ENCODE measurements at places on chromosomes 16 and 17.

GRCh38 chr17:58902322-58902721, 146.7 kb downstream of the PPM1E start:
- DNase-seq, result no peak

- peak; percentile 62 for DNase-seq
Observed at GRCh38 chr17:73359987-73360410, 48.2 kb upstream of the CDC42EP4 start.

GRCh38 chr17:6027342-6028024, 42.7 kb upstream of the WSCD1 start:
- no peak for DNase-seq

DNA sequence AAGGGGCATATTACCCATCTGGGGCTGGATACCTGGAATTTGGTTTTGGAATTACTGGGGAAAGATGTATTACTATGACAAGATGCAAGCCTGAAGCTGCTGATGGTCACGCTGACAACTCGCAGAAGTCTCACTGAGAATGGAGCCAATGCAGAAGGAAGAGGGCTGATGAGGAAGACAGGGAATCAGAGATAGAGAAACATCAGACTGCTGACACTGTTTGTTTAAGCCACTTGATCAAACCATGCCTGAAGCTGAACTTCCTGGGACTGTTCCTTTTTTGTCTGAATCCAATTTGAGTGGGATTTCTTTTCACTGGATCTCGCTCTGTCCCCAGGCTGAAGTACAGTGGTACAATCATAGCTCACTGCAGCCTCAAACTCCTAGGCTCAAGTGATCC, 133.9 kb downstream of the GAS7 start:
- no peak for DNase-seq

DNA sequence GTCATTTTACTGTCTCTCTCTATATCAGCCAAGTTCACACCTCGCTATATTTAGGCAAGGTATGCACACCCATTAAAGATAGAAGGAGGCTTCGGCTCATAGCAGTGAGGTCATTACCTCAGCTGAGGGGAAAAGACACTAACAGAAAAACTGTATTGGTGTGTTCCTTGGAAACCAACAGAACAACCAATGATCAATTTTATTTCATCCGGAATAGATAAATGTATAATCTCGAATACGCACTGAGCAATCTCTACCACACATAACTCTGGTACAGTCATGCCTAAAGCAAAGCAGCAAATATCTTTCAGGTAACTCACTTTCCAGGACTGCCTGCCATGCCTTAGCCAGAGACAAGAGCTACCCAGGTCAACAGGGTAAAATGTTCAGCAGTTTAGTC, 109.9 kb upstream of the CORO6 start:
- DNase-seq, result no peak

- no peak for DNase-seq
Observed at GRCh38 chr17:19278729-19279128, 41.6 kb downstream of the EPN2 start.

GRCh38 chr17:21278450-21279197, 5.9 kb upstream of the MAP2K3 start:
- no peak for DNase-seq

GRCh38 chr17:40266882-40267281, 20.8 kb upstream of the CDC6 start:
- DNase-seq, result no peak

DNA sequence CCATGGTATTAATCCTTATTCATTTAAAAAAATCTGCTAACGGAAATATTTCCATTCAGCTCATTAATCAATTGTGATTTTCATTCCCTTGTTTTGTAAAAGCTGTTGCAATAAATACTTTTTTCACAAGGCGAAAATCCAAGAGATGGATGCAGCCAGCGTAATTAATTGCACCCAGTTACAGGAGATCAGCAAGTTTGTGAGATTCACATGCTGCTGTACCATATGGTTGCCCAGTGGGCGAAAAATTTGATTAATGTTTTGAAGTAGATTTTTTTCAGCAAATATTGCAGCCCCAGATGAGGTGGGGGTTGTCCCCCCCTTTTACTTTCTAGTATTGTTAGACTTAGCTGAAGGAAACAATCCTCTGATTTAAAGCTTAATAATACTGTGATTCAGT, 186.6 kb downstream of the WWOX start:
- DNase-seq, result no peak

GRCh38 chr17:29190039-29190438, 9.8 kb upstream of the MYO18A start:
- no peak for DNase-seq

GRCh38 chr16:87540072-87540896, 47.5 kb upstream of the ZCCHC14 start:
- DNase-seq, result no peak

GRCh38 chr17:72409405-72410002, 288.7 kb downstream of the SOX9 start:
- no peak for DNase-seq

- no peak for DNase-seq
Observed at GRCh38 chr16:3046641-3047386, 453 bp downstream of the MMP25 start.

DNA sequence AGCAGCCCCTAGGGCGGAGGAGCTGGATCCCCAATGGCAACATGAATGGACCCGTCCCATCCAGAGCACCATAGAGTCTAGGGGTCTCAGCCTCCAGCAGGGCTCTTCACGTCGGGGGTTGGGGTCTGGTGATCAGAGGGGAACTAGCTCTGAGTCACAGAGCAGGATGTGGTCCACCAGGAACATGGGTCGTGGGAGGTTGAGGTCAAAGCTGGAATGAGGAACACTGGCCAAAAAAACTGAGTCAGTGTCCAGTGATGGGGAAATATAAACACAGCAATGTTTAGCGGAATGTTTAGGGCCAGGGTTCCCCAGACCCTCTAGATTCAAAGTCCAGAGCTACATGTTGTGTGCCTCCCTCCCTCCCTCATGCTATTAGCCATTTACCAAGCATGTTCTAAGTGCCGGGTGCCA, 79.1 kb upstream of the C16orf82 start:
- DNase-seq, result no peak

DNA sequence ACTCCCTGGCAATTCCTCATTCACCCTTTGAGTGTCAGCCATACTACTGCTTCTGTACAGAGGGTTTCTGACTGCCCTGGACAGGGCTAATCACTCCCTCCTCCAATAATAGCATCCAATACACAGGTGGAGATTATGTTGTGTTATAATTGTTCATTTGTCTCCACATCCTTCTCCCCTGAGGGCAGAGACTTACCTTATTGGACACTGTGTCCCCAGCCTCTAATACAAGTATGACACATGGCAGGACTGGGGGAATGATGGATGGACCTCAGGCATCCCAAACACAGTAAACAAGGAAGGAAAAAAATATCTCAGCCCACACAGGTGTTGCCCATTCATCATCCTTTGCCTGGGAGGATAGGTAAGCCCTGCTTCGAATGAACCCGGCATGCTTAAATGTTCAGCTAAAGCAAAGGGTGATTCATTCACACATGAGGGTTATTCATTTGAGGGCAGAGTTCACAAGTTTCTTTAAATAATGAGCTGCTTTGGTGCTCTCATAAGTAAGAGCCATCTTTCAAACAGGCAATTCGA, 34.8 kb downstream of the MMD start:
- DNase-seq, result no peak

GRCh38 chr17:51813140-51813783, 345.3 kb downstream of the CA10 start:
- no peak for DNase-seq

GRCh38 chr16:52383119-52383518, 163.8 kb downstream of the TOX3 start:
- no peak for DNase-seq

GRCh38 chr16:73043828-73044467, 4.0 kb downstream of the ZFHX3 start:
- no peak for DNase-seq

GRCh38 chr16:57474671-57475661, 11.3 kb downstream of the DOK4 start:
- no peak for DNase-seq

GRCh38 chr16:4910828-4911227, 26.1 kb downstream of the PPL start:
- DNase-seq, result no peak

DNA sequence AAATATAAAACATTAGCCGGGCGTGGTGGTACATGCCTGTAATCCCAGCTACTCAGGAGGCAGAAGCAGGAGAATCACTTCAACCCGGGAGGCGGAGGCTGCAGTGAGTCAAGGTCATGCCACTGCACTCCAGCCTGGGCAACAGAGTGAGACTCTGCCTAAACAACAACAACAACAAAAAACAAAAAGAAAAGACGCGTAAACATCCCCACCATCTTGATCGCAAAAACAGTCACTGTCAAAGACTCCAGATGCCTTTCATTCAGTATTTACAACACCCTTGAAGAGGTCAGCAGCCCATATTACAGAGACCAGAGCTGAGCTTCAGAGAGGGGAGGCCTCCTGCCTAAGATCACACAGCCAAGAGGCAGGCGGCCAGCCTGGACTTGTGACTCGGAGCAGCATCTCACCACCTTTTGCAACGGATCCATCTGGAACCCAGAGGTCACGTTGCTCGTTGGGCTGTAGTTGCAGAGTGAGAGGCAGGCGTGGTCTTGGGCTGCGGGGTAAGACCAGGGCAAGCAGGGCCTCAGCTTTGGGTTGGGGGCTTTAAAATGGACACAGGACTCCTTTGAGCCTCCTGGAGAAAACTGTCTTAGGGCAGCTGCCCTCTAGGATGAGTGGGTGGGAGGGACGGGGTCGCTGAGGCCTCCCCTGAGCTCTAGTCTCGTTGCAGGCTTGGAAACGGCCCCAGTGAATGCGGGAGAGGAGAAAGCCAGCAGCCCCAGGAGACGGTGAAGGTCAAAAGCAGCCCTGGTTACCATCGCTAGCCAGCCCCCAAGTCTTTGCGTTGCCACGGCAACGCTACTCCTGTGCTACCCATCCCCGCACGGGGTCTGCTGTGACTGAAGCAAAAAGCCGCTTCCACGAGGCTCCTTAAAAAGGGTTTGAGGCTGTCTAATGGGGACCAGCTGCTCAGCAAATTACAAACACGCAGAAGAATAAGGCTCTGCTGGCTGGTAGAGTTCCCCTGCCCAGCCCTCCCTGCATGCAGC, 26.1 kb downstream of the LGALS3BP start:
- DNase-seq, result no peak

DNA sequence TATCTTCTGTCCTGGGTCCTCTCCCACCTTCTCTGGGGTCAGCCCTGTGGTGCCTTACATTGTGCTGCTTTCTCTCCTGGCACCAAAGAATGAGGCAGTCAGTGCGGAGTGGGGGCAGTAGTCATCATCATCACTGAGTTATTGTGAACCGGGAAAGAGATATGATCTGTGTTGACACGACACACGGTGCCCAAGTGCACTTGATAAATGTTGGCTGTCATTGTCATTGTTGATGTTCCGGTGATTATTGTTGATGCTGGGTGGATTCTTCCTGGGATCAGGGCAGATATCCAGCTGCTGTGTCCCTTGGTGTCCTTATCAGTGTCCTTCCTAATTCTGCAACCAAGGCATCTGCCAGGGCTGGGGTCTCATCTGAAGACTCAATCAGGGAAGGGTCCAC, 121.7 kb downstream of the ABCC6 start:
- DNase-seq, result no peak

DNA sequence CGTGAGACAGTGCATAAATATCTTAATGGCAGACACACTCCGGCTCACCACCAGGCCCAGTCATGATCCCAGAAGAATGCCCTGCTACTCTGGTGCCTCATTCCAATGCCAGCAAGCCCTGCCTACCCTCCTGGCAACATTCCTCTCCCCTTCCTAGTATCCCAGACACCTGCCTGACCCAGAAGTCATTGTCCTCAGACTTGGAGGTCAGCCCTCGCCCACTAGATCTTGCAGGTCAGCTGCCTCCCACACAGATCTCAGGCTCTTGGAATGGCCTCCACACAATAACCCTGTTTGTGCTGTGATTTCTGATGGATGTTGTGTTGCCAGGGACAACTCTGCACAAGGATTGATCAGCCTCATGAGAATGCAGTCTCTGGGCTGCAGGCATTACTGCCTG, 1.8 kb upstream of the TEX2 start:
- DNase-seq, result no peak

- no peak for DNase-seq
Observed at GRCh38 chr17:78423961-78424675, 45.7 kb downstream of the PGS1 start.

GRCh38 chr16:48361540-48362144, 23.6 kb downstream of the SIAH1 start:
- DNase-seq, result no peak

DNA sequence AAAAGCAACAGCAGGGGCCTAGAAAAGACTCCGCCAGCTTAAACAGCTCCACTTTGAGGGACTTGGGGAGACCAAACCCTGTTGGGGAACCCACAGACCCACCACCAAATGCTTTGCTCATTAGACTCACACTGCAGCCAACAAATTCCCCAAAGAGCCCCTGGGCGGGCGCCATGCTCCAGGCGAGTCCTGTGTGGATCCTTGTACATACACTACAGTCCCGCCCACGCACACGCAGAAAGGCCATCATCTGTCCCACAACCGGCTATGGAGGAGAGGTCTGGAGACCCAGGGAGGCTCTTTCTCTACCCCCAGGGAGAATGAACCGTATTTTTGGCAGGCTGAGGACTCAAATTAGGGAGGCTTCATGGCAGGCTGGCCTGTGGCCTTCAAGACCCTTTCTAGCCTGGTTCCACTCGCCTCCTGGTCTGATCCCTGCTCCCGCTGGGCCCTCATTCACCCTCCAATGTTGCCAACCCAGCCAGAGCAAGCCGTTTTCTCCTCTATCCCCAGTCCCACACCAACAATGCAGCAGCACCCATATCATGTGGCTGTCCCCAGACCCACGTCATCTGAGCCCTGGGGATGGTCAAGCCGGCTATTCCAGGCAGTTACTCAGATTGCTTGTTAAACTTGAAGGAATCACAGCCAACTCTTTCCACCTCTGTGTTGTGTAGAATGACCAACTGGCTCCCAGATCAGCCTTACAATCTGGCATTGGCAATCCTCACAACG, 27.2 kb downstream of the ZNF423 start:
- no peak for DNase-seq

DNA sequence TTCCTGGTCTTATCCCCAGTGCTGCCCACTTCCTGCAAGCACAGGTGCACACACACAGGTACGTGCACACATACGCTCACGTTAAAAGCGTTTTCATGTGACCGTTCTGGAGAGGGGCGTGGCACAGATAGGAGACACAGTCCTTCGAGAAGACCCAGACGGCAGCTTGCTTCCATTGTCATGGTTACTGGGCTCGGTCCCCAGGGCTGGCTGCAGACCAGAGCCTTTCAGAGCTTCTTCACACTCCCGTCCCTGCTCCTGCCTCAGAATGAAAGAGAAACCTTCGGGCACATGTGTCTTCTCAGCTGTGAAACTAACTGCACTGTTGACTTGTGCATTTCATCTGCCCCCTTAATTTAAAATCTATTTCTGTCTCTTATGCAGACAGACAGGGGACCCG, 154.2 kb downstream of the PITPNC1 start:
- no peak for DNase-seq

Measured in COR-L47 (cell line).